ENCODE measurements at places on chromosomes 3 and 15.

DNA sequence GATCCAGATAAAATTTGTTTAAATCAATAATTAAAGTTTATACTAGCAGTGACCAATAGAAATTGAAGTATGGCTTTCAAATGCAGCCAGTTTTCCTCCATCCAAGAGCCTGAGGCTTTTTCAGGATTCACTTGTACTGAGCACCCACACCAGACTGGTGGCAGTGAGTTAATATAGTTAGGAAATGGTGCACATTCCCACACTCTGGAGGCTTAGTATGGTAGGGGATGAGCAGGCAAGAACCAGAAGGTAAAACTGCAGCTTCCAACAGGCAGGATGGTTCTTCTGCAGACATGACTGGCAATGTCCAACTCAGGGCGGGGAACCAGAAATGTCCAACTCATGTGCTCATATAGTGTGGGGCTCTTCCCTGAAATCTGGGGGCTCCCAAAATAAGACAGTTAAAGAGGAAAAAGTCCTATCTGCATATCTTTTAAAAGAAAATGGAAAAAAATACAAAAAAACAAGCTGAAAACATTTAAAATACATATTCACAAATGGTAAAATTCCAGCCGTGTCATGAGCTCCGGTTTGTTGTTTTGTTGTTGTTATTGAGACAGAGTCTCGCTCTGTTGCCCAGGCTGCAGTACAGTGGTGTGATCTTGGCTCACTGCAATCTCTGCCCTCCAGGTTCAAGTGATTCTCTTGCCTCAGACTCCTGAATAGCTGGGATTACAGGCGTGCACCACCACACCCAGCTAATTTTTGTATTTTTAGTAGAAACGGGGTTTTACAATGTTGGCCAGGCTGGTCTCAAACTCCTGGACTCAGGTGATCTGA lies 18.4 kb upstream of the ZNF445 start:
- DNase-seq: no peak

DNA sequence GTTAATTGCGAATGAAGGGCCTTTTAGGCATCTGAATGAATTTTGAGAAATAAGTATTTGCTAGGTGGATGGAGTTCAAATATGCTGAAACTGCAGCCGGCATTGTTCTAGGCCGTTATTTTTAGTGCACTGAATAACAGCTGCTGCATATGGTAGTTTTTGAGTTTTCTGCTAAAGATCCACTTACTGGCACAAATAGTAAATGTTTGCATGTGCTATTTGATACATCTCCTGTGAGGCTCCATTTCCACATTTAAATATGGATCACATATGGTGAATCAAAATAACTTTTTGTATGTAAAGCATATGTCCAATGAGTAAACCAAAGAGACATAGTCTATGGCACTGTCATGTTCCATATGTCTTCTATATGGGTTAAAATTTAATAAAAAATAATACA lies 56.7 kb upstream of the CNTN4 start:
- DNase-seq: no peak

- no peak for DNase-seq
Observed at GRCh38 chr3:108804437-108804836, 18.1 kb upstream of the TRAT1 start.

DNA sequence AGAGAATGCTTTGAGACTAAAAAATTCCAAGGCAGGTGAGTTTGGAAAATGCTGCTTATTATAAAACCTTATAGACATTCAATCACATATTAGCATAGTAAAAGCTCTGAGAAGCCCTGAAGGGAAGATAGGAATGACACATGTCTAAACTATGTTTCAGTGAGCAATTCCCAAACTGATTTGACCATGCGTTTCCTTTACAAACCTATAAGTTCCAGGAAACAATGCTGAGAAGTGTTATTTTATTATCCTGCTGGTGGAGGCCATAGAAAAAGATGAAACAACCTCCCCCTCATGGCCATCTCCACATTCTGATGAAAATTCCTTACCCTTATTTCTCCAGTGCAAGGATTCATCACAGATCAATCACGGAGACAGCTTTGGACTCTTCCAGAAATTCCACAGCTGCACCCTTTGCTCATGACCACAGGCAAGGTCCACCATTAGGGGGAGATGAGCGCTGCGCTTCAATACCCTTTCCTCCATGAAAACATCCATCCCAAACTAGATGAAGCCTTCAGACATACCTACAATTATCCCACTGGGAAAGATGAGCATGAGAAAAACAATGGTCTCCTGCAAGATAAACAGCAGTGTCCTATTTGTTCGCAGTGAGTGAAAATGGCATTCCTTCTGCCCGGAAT lies 372.1 kb downstream of the MAGI1 start:
- no peak for DNase-seq

GRCh38 chr3:102084006-102084405 lies 234.7 kb downstream of the NFKBIZ start:
- DNase-seq: no peak

DNA sequence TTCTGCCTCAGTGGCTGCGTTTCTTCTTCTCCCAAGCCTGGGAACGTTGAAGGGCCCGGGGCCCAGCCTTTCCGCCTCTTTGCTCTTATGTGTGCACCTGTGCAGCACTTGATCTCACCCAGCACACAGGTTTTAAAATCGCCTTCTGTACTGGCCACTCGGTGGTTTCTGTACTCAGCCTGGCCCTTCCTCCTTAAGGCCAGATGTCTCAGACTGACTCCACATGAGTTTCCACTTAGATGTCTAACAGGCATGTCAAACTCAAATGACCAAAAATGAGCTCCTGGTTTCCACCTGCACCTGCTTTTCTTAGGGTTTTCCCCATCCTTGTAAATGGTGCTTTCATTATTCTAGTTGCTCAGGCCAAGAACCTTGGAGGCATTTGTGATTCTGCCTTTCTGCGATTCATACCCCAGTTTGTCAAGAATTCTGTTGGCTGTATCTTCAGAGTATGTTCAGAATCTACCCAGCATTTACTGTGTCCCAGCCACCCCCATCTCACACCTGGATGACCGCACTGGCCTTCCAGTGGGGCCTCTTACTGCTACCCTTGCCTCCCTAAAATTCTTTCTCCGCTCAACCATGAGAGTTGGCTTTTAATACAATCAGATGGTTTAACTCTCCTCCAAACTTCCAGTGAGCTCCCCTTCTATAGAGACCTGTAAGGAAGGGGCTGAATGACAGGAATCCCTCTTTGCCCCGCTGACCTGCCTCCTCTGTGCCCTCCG lies 2.2 kb upstream of the TRAK1 start:
- DNase-seq: no peak

GRCh38 chr3:52039426-52039825 lies 16.9 kb downstream of the DUSP7 start:
- DNase-seq: no peak

GRCh38 chr3:23993556-23994243 lies 48.6 kb downstream of the NR1D2 start:
- DNase-seq: no peak

DNA sequence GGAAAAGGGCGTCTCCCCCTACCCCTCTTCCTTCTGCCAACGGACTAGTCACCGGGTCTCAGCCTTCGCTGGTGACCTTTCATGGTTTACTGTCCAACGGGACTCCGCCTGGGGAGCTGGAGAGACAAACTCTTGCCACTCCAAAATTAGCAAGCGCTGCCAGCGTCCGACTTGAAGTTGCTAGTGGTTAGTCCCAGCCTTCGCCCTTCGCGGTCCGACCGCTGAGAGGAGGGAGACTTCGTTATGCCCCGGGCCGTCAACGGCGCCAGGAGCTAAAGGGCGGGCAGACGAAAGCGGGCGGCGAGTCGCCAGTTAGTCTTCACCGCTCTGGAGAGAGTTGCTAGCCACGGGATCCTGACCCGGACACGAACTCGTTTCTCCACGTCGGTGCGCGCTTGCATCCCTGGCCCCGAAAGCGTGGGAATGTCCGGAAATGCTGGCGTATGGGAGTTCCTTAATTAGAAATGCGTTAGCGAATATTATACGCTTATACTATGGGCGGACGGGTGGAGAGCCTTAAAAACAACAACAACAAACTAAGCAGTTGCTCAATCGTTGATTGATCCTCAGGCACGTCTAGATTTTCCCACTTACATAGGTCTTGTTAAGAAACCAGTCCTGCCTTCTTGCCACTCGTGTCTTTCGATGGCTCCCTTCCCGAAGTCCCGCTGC lies 716 bp downstream of the SMC4 start:
- peak; percentile 43 for DNase-seq

- no peak for DNase-seq
Observed at GRCh38 chr15:58212909-58213526, 74.8 kb downstream of the AQP9 start.

DNA sequence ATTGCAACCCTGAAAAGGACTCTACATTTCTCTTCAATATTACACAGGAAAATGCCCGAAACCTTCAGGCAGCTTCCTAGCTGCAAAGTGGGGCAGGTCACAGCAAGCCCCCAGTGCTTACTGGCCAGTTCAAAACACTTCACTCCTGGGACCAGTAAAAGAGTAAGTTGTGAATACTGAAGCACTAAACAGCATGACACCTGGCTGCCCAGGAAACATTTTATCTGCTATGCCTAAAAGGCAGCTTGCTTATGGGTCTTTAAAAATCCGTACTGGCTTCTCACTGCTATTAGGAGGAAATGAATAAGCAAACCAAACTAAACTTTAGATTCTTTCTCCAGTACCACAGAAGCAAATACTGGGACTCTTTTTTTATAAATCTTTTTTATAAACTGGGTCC lies 457.9 kb upstream of the ALCAM start:
- DNase-seq: no peak

GRCh38 chr3:182904164-182904563 lies 76.2 kb downstream of the DCUN1D1 start:
- DNase-seq: no peak

- DNase-seq: no peak
Observed at GRCh38 chr3:81466201-81466560, 295.3 kb downstream of the GBE1 start.

DNA sequence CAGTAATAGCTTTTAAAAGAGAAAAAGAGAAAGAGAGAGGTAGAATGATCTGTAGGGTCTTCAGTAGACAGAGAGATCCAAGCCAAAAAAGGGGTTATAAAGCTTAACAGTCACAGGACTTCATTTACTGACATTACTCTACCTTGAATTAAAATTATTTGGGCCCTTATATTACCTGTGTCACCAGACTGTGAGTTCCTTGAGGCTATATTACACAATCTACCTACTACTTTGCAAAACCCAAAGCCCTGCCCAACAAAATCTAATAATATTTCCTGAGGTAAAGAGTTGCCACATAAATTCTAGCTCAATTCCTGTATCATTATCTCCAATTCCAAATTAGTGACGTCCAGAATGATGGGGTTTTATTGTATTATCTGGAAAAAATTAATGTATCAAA lies 1.9 kb downstream of the UBR1 start:
- DNase-seq: no peak

- DNase-seq: no peak
Observed at GRCh38 chr3:186787642-186788481, 4.5 kb downstream of the EIF4A2 start.

- peak; percentile 28 for DNase-seq
Observed at GRCh38 chr3:160140756-160141155, 84.5 kb upstream of the C3orf80 start.

DNA sequence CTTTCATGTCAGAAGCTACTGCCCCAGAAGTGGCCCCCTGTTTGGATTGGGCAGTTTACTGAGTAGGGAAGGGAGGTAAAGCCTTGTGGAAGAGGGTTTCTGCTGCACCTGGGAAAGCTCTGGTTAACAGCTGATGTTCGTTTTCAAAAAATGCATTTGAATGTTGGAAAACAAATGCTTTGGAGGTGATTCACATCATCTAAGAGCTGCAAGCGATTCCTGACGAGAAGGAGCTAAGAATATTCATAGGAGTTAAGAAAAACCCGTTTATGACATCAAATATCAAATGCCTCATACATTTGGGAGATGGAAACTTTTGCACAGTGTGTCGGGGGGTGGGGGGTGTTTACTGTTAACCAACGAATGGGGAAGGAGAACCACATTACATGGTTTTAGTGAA lies 183.8 kb upstream of the NR2F2 start:
- DNase-seq: no peak

DNA sequence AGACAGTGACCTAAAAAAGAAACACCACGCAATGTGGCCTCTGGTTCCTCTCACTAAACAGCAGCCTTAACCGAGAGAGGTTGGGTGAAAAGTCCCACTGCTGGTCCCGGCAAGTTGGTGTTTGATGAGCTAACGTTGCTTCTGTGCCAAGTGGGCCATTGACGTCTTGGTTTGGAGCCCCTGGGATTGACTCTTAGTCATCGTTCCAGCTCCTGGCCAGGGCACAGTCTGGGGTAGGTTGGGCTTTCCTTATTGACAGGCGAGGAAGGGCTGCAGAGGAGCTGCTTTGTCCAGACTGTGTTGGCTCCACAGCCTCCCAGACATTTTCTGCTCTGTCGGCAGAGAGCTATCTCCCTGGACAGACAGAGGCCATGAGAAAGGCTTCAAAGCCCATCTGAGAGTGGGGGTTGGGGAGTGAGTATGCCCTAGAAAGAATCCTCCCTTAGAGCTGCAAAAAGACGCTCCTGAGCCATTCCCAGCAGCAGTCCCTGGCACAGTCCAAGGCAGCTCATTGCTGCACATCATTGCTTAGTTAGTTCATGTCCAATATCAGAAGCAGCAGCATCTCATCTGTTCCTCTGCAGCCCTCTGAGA lies 28.6 kb upstream of the C3orf80 start:
- no peak for DNase-seq

GRCh38 chr3:95710684-95711083 lies 1103.7 kb upstream of the EPHA6 start:
- DNase-seq: no peak

GRCh38 chr3:160010578-160010977 lies 21.9 kb downstream of the IL12A start:
- DNase-seq: no peak

- no peak for DNase-seq
Observed at GRCh38 chr15:60602323-60602722, 123.4 kb upstream of the ICE2 start.

- no peak for DNase-seq
Observed at GRCh38 chr3:88105325-88105724, 44.4 kb upstream of the C3orf38 start.

DNA sequence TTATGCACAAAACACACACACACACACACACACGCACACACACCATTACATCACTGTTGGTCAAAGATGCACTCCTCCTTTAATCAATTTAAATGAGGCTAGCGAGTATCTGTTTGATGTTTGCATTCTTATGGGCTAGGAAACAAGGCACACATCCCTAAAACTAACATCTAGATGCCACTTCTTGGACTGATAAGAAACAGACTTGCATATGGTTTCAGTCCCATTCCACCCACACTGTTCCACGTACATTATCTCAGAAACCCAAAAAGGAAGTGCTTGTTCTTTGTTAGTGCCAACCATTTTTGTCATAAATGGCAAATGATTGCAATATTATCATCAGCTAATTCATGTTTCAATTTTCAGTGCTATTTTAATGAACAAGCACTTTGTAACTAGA lies 69.5 kb downstream of the CCR1 start:
- DNase-seq: no peak
